ENCODE measurements at places on chromosomes 16 and 17.

GRCh38 chr17:44374306-44375195 is 10.9 kb upstream of the FAM171A2 start:
- DNase-seq: no peak

- DNase-seq: no peak
These were observed 17.9 kb upstream of the BEAN1 start for GRCh38 chr16:66409156-66409555.

- no peak for DNase-seq
These were observed 159.4 kb upstream of the ZNF267 start for GRCh38 chr16:31713945-31714902.

DNA sequence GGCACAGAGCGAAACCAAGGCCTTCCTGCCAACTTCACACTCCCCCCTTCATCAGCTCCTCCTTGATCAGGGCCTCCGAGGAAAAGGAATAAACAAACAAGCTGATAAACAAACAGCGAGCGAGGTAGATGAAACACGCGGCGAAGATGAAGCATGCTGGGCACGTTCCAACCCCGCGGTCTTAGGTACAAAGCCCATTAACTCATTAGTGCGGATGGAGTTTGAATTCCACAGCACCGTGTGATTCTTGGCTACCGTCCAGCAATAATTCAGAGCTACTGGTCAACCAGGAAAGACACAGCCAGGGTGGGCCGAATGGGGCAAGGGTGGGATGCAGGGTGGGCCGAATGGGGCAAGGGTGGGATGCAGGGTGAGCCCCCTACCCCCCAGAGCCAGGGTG is 67.3 kb downstream of the RBFOX3 start:
- no peak for DNase-seq

DNA sequence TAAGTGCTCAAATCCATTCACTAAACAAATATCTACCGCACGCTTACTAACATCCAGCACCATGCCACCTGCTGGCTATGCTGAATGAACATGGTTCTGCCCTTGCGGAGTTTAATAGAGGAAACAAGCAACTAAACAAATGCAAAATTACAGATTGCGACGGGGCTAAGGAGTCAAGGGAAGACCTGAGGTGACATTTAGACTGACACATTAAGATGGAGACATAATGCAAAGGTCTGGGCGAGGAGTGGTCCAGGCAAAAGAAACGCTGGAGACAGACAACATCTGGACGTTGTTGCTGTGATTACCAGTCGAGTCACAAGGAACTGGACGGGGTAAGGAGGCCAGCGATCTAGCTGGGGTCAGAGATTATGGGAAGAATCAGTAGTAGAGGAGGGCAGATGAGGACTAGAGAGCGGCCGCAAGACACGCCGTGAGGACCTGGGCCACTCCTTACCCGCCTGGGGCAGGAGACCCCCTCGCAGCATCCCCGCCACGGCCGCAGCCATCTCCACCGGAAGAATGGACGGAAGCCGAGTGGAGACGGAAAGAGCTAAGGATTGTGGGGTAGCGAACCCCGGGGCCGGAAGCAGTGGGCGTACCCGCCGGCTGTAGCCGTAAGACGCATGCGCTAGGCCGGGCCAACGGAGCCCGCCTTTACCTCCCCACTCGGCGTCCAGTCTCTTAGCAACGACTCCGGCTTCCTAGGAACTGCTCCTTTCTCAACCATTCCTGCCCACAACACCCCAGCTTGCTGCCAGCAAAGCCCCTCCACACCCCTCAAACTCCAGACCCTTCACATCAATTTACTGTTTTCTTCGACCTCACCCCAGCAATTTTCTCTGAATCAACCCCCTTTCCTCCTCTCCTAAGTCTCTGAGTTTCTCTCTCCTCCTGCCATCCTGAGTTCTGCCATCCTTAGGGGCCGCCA is at the start of the genes LRRC46 and MRPL10:
Gene LRRC46 (plus strand): TSS at position 668 of the 931 bp plus-strand sequence. CDS start 320 bp downstream, outside the sequence.
Gene MRPL10 (minus strand): TSS at position 539 of the 931 bp plus-strand sequence. CDS start 30 bp downstream, at position 509.
- DNase-seq: peak; percentile 84

GRCh38 chr16:14672403-14672971 is 21.6 kb downstream of the PLA2G10 start:
- DNase-seq: peak; percentile 25

- DNase-seq: no peak
These were observed 32.6 kb downstream of the NUBP1 start for GRCh38 chr16:10776280-10776679.

DNA sequence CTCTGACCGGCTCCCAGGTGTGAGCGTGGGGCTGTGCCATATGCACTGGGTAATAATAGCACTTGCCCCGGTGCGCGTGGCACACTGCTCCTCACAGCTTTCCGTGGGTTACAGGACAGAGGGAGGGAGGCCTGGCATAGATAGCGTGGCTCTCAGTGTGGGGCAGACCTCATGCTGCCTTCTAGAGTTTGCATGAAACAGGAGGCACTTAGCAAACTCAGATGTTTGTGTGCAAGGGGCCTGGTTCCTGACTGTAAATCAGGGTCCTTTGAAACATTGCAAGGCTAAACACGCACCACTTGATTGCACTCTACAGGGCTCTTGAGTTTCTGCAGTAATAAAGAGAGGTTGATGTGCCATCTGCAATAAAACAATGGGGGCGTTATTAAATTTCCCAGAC is 101.7 kb downstream of the RPTOR start:
- DNase-seq: no peak

DNA sequence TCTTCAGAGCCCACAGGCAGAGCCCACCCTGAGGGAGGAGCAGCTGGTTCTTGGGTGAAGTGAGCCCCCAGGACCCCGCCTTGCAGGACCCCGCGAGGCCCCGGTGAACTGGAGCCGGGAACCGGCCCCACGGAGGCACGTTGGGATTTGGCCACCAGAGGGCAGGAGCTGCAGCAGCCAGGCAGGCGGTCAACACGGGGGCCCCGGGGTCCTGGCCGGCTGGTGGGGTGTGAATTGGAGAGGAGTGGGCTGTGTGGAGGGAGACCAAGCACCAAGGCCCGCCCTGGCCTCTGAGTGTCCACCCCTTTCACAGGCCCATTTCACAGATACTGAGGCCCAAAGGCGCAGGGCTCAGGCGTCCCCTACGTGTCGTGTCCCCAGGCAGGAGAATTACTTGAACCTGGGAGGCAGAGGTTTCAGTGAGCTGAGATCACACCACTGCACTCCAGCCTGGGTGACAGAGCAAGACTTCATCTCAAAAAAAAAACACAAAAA is 2.2 kb downstream of the DPEP1 start:
- no peak for DNase-seq

GRCh38 chr17:56594320-56595107 is 1.0 kb downstream of the NOG start:
- no peak for DNase-seq

DNA sequence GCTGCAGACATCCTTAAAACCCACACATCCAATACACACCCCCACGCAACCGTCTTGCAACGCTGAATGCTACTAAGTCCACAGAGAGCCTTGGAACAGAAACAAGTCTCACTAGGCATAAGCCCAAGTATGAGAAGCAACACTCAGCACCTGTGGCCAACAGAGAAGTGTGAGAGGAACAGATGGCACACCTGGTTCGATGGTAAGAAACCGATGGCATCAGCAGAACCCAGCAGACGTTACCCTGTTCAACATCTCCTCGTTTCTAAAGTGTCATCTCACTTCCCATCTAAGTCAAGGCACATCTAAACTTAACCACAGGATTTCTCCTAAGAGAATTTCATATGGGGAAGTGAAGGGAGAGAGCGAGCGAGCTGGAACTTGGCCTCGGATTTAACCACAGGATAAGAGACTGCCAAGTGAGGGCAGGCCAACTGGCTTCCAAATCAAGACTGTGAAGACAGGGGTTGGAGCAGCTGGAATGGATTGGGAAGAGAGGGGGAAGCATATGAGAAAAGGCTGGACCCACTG is 41.0 kb downstream of the NXPH3 start:
- DNase-seq: no peak

GRCh38 chr16:54633943-54634362 is 296.7 kb upstream of the IRX5 start:
- DNase-seq: peak; percentile 16

DNA sequence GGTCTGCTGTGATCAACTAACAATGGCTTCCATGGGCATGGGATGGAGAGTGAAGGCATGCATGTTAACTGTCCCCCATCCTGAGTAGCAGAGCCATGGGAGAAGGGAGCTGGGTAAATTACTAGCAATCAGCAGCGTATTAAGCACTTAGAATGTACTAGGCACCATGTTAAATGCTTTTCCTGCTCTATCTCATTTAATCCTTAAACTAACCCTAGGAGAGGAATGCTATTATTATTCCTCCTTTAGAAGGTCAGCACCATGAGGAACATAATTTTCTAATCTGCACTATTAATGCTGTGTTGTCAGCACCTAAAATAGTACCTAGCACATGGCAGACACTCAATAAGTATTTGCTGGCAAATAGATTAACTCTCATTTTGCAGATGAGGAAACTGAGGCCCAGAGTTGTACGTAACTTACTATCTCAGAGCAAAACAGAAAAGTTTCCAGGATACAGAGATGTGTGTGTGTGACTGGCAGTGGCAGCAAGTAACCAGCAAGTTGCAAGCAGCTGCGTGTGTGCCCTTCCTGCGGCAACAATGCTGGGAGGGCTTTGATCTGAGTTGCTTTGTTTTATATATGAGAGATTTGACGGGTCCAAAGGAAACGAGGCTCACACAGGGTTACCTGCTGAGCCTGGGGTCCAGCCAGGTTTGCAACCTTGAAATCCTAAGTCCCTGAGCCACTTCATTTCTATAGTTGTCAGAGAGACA is 6.5 kb upstream of the KLHL36 start:
- DNase-seq: peak; percentile 62

- DNase-seq: no peak
These were observed 4.4 kb upstream of the ARMC7 start for GRCh38 chr17:75105126-75106080.

DNA sequence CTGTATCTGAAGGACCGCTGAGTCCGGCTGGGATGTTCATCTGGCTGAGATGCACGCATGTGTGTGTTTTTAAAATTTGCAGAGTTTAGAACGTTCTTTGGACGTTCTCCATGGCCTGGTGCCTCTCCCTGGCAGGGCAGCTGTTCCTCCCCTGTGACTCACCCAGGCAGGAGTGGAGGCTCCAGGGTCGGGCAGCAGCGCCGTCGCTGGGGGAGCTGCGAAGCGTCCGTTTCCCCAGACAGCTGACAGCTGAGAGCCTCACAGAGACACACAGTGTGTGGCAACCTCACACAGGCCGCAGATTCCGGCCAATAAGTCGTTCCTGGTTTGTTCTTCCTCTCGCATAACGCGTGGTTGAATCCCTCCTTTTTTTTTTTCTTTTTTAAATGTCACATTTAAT is 80.6 kb downstream of the OR1D5 start:
- DNase-seq: no peak

DNA sequence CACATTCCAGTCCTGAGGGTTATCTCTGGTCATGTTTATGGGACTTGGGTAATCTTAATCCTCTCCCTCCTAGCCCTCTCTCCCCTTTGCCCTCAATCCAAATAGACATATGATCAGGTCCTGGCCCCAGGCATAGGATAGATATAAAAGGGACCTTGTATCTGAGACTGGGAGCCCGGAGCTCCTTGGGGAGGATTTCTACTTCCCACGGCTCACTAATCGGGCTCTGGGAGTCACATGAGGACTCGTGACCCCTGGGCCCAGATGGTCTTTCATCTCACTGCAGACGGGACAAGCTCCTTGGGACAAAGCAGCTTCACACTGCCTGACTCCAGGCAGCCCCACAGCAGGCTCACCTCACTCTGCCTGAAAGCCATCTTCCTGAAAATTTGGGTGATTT is 57.8 kb upstream of the LYRM9 start:
- no peak for DNase-seq

- DNase-seq: no peak
These were observed 49.3 kb upstream of the TNRC6C start for GRCh38 chr17:77909236-77909635.

GRCh38 chr16:66023481-66023880 is 343.0 kb upstream of the CDH5 start:
- no peak for DNase-seq

DNA sequence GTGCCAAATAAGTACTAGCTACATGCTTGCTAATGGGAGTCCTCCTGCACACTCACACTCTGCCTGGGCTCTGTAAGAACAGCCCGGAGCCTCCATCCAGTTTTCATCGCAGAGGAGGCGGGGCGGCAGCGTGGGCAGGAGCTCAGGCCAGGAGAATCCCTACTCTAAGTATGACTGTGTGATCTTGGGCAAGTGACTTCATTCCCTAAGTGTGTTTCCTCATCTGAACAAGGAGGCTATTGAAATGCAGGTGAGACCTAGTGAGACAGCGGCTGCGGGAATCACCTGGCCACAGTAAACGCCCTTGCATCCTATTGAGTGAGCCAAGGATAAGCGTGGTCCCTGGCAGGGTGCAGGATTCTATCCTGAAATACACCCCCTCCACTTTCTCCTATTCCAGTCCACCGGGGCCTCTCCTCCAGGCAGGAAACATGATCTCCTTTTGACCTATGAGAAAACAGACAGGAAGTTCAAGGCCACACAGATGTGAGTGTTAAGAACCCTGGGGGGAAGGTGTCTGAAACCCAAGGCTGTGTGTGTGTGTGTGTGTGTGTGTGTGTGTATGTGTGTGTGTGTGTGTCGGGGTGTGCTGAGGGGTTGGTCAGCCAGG is 5.2 kb upstream of the RAI1 start:
- DNase-seq: no peak

- no peak for DNase-seq
These were observed 922 bp downstream of the FBXL19 start for GRCh38 chr16:30924076-30924912.

DNA sequence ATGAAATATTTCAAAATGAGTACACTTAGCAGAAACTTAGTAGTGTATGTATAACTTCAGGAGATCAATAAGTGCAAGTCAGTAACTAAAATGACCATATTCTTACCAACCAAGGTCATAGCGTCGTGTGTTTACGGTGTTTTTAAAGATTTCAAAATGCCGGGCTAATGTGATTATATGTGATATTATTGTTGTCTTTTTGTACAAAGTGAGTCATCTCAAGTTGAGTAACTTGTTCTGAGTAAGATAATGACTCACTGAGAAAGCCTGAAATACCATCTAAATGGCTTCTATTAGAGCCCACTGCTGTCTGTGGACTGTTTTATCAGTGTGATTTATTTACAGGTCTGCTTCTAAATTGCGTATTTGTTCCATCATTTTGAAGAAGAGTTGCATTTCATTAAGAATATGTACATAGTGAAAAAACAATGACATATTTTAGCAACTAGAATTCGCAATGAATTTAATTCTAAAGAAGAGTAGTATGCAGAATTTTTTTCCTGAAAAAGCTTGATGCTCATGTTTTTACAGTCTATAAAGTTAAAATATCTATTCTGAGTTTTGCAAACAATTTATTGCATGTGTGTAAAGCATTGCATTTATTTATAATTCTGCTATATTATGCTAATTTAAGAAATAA is 12.7 kb downstream of the KRT12 start:
- no peak for DNase-seq

- no peak for DNase-seq
These were observed 259.4 kb upstream of the TNRC6C start for GRCh38 chr17:77698903-77699623.

All from Jurkat, Clone E6-1 (cell line).